ENCODE measurements at places on chromosomes 3 and 15.

GRCh38 chr15:66288551-66289185, 4.7 kb upstream of the DIS3L start:
- DNase-seq: no peak

DNA sequence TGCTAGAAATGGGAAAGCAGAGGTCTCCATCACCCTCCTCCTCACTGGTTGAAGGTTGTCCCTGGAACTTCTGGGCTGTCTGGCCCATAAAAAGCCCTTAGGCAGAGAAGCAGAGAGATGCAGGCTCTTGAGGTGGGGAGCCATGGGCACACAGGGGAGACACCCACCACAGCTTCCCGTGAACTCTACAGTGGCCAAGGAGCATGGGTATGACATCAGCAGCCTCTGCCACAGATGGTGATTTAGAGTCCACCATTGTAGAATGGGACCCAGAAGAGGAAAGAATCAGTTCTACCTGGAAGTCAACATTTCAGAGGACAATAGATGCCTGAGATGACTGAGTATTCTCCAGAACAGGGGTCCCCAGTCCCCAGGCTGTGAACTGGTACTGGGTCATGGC, 105.6 kb upstream of the LRRN1 start:
- DNase-seq: no peak

DNA sequence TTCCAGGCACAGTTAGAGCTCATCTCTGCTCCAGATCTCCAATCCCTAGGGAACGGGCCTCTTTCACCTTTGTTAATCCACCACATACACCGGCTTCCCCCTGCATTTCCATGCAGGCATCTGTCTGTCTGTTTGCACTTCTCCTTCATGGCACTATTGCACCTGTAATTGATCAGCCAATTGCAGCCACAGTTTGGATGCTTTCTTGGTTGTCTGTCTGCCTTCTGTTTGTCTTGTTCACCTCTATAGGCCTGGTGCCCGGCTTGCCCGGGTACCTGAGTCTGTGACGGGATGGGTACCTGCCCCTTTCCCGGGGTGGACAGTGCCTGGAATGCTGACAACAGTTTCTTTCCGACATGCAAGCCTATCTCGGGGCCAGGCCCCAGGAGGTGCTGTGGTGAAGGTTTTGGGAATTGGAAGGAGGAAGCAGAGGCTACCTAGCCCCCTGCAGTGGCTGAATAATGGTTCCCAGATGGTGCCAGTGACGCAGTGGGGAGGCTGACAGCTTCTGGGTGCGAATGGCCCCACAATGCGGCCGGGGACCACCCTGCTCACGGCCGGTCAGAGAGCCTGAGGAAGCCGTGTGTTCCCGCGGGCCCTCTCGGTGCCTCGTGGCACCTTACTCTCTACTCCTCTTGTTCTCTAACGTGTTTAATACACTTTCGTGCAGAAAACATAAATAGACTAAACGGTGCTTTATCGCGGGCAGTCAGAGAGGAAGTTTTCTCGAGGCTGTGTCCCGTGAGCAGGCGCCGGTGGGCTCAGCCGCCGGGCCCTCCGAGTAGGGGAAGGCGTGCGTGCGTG, 31.3 kb upstream of the RAB6B start:
- no peak for DNase-seq

- DNase-seq: peak; percentile 25
These were observed 334.8 kb downstream of the ERC2 start for GRCh38 chr3:56133423-56133822.

GRCh38 chr15:98872774-98873173, 134.8 kb downstream of the PGPEP1L start:
- DNase-seq: no peak

DNA sequence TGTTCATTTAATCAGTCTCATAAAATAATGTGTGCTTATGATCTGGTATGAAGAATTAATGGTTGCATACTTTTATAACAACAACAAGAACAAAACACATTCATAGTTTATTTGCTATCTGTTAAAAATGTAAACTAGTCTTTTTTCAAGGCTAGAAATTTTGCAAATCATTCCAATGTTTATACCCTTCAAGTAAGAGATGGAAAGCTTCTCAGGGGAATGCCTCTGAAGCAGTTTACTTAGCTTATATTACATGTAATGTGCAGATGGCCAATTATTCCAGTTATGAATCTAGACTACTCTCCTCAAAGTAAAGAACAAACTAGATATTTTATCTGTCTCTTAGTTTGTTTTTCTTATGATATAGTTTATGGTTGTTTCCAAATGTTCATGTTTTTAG, 575.4 kb downstream of the NAALADL2 start:
- DNase-seq: no peak

- DNase-seq: no peak
These were observed 3.5 kb downstream of the NSMCE3 start for GRCh38 chr15:29266052-29266582.

DNA sequence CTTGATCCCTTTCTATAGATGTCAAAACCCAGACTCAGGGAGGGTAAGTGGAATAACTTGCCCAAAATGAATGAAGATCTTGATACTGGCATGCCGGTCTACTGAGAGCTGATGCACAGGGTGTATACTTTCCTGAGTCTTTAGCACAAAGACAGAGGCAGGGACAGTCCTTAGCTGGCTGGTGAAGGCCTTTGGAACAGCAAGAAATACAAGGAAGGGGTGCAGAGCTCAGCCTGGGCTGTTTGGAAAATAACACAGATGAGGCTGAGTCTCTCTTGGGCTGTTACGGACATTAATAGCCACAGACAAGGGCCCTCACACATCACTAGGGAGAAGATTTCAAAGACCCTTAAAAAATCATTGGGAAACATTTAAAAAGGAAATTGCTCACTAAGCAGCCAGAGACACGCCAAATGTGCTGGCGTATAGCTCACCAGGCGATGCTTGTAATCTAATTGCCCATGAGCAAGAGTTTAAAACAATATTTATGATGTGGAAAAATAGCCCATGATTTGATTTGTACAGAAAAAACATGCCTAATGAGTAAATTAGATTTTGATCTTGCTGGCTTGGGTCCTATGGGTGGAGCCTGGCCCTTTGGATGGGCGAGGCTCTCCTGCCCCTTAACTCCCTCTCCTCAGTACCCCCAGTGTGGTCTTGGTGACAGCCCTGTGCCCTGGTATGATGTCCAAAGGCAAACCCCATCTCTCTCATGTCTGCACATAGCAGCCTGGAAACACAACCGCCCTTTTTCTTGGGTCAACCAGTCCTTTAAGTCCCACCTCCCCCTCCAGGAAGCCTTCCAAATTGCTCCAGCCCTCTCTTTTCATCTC, 81.8 kb upstream of the MRPS22 start:
- no peak for DNase-seq

DNA sequence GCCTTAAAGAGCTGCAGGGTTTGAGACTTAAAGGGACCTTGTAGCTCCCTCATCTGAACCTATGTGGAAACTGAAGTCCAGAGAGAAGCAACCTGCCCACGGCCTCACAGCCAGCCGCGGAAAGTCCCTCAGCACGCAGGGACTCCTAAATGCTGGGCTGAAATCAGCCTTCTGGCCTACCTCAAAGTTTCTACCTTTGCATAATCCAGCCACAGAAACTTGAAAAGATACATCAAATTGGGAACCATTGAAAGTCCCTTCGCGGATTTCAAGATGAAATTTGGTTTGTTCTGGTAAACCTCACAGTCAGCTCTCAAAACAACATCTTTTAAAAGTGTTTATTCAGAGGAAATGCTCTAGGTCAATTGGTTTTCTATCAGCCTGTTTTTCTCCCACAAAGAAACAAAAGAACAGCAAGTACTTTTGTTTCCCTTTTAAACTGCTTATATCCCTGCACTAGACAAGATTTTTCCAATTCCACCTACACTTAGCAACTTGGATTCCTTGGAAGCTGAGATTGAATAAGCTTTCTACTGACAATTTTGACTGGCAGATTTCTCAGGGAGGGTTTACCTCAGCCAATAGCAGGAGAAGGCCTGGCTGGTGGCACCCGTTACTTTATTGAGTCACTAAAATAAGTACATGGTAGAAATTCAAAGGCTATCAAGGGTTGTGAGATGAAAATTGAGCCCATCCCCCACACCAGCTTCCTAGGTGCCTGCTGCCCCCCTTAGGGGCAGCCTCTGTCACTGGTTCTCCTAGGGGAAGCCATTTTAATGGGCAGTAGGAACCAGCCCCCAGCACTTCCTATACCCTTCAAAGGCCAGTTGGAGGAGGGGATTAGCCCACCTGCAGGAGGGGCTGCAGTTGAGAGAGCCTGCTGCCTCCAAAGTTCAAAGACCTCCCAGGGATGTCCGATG, 171.2 kb downstream of the ADAMTS17 start:
- no peak for DNase-seq

DNA sequence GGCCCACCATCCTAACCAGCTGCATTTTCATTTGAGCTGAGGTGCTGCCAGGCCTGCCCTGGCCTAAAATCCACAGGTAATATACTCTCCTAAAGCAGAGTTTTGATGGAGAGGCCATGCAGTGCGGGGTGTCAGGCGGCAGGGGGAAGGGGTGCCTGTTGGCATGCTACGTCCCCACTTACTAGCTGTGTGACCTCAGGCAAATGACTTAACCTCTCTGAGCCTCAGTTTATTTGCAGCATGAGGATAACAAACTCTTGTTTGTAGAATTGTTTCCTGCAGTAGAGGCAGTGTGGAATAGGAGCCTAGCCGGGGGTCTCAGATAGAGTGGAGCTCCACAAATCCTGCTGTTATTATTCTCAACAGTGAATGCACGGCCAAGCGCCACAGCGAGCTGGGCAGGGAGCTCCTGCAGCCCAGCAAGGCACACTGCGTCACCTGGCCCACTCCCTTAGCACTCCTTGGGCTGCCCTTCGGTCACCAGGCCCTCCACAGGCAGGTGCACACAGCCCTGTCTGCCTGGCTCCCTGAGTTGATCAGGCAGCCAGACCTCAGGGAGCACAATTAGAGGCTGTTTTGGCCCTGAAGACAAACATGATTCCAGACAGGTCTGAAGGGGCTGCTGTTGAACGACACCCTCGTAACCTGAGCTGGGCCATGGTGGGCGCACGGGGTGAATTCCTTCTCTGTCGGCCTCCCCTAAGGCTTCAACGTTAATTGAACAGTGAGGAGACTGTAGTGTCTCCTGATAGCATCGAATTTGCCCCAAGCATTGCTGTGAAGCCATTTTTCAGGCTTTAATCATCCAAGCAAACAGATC, 248.8 kb upstream of the LYSMD4 start:
- no peak for DNase-seq

DNA sequence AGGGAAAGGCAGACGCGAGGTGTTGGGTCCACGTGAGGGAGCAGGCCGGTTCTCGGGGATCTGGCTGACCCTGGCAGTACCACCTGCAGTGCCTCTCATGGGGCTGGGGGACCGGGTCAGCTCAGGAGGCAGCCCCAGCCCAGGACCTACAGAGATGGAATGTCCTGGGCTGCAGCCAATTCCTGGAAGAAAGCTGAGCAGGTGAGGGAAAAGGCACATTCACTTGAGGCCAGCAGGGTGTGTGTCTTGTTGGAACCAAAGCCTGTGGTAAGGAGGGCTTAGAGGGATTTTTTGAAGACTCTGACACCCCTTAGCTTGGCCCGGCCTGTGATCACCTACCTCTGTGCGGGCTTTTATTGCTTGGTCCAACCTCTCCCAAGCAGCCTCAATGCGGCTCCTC, 15.8 kb downstream of the PLA2G4B start:
- no peak for DNase-seq

GRCh38 chr3:63287610-63288009, 9.5 kb downstream of the SYNPR start:
- no peak for DNase-seq

DNA sequence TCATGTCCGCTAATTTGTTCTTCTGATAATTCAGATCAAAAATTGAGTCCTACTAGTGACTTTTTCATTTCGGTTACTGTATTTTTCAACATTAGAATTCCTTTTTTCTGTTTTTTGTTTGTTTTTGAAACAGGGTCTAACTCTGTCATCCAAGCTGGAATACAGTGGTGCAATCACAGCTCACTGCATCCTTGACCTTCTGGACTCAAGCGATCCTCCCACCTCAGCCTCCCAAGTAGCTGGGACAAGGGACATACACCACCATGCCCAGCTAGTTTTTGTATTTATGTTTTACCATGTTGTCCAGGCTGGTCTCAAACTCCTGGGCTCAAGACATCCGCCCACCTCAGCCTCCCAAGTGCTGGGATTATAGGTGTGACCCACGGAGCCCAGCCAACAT, 8.0 kb upstream of the INO80 start:
- DNase-seq: no peak

GRCh38 chr15:74616366-74616939, 817 bp downstream of the CLK3 start:
- no peak for DNase-seq

DNA sequence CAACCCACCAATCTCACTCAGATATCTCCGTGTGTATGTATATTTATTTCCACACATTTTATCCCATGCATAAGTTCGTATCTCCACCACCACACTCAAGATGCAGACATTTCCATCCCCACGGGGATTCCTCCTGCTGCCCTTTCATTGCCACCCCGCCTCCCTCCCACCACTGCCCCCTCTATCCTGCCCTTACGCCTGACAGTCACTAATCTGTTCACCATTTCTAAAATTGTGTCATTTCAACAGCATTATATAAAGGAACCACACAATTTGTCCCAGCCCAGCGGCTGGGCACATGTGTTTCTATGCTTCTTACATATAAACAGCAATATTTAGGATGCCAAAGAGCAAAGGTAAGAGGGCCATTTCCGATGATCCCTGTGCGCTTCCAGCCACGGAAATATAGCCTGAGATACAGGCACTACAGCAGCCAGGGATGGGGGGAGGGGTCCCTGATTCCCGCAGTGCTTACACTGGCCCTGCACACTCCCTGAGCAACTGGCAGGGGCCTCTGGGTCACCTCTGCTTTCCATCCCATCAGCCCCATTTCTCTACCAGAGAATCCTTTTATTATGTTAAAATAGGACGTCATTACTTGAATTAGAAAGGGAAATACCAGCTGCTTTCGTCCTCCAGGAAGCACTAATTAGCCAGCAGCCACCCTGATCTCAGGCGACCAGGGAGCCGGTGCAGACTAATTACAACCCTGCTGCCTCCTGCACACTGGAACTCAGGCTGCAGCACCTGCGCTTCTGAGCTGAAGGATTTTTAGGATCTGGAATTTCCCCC, 372.0 kb upstream of the ATP10A start:
- no peak for DNase-seq

- DNase-seq: no peak
These were observed 15.5 kb upstream of the LYZL4 start for GRCh38 chr3:42425736-42426407.

DNA sequence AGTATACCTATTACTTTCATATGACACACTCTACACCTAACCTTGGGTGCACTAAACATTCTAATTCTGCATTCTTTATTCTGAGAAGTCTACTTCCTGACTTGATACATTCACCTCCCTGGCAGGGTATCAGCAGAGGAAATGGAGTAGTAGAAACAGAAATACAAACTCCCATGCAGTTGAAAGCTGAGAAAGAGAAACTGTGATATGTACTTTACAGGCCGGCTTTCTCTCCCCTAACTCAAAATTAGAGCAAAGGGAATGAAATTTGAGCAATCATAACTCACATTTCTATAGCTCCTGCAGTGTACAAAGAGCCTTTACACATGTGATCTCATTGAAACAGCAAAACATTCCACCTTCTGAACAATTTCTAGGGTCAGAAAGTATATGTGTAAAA, 135.5 kb upstream of the COL8A1 start:
- no peak for DNase-seq

Measured in retinal pigment epithelial cell (primary cell).